ENCODE measurements at places on chromosomes 3 and 15.

GRCh38 chr3:152288681-152289080 is 20.0 kb downstream of the MBNL1 start:
- no peak for DNase-seq

GRCh38 chr3:7144697-7145308 is 283.9 kb downstream of the GRM7 start:
- DNase-seq: no peak

- DNase-seq: no peak
These were observed 18.0 kb downstream of the SRGAP3 start for GRCh38 chr3:9231471-9231870.

GRCh38 chr15:76341366-76342057 is 4.9 kb downstream of the ISL2 start:
- DNase-seq: peak; percentile 34

- no peak for DNase-seq
These were observed 13.7 kb upstream of the STRIT1 start for GRCh38 chr3:155307183-155307582.

DNA sequence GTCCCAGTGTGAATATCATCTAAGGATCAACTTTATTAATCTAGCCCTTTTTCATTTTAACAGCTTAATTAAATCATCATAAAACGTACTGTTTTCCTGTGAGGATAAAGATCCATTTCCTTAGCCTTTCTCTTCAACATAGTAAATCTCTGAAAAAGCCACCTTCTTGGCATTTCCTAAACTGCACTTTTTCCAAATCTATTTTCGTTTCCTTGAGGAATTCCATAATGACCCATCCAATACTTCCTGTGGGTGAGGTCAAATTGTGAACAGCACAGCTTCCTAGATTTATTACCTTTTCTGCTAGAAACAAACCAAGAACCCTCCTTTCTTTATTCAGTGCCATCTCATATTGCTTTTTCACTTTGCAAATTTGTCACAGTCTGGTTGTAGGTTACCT is 129.4 kb upstream of the CNTN4 start:
- no peak for DNase-seq

- no peak for DNase-seq
These were observed 250.4 kb downstream of the NTRK3 start for GRCh38 chr15:88006146-88006545.

DNA sequence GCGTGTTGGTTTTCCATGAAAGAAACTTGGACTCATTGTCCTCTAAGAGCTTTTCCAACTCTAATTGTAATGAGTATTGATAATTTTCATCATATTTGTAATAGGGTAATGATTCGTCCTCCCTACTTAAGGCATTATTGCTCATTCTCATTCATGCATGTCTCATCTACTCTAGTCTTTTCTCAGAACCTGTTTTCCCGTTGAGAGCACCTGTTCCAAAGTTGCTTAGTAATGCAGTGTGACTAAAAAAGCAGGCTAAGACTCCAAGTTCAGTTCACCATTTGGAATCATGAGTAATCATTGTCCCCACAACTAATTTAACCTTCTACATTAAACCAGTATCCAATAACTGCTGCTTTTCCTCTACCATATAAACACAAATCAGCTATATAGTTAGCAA is 84.0 kb downstream of the FILIP1L start:
- no peak for DNase-seq

- no peak for DNase-seq
These were observed 43.3 kb downstream of the ADAMTS9 start for GRCh38 chr3:64644483-64644882.

DNA sequence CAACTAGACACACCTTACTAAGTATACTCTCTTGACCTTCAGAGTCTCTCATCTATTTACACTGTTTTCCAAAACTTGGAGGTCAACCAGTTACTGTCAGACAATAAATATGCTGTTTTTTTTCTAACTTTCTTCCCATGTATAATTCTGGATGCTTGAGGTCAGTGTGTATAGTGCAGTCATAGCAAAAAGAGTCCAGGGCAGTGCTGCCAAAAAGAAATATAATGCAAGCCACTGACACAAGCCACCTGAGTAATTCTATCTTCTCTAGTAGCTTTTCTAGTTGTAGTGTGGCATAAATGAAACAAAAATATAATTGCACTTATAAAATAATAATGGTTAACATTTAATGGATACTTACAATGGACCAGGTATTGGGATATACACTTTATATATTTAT is 21.6 kb downstream of the GADL1 start:
- DNase-seq: no peak

DNA sequence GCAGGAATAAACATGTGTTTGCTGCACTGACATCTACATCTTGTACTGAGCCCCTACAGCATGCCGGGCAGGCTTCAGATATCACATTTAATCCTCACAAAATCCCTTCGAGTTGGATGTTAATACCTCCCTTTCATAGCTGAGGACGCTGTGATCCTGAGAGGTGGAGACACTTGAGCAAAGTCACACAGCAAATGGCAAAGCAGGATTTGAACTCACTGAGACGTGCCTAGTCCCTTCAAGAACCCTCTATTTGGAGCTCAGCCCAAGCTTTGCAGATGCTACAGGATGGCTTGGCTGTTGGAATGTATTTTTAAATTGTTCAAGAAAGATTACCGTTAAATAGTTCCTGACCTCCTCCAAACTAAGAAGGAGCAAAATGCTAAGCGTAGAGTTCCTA is 64.6 kb upstream of the SLC6A6 start:
- no peak for DNase-seq

GRCh38 chr3:124322966-124323365 is 331.0 kb upstream of the ROPN1 start:
- no peak for DNase-seq

DNA sequence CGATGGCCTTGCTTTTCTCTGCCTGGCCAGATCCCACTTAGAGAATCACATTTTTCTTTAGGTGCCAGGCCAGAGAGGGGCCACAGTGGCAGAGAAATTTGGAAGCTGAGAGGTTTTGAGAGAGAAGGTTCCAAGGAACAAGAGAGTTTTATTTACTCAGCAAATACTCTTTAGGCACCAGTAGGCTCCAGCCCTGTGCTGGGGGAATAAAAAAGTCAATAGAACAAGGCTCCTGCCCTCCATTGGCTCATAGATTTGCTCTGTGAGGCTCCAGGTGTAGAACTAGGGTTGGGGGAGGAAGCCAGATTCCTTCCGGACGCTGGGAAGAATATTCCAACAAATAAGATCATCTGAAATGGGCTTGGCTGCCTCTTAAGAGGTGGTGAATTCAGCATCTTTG is 59.9 kb downstream of the ST8SIA2 start:
- no peak for DNase-seq
